Activated T-helper 2 cell treated with anti-CD3 and anti-CD28 coated beads, Interferon-gamma antibody, Interleukin-2, Interleukin-4, amounts not matched to agents 10 μg/mL and 5 μg/mL and 100 μg/mL, durations not matched to agents 14 hours and 24 hours and 36 hours (primary cell): ENCODE measurements at places on chromosomes 5 and 9.

DNA sequence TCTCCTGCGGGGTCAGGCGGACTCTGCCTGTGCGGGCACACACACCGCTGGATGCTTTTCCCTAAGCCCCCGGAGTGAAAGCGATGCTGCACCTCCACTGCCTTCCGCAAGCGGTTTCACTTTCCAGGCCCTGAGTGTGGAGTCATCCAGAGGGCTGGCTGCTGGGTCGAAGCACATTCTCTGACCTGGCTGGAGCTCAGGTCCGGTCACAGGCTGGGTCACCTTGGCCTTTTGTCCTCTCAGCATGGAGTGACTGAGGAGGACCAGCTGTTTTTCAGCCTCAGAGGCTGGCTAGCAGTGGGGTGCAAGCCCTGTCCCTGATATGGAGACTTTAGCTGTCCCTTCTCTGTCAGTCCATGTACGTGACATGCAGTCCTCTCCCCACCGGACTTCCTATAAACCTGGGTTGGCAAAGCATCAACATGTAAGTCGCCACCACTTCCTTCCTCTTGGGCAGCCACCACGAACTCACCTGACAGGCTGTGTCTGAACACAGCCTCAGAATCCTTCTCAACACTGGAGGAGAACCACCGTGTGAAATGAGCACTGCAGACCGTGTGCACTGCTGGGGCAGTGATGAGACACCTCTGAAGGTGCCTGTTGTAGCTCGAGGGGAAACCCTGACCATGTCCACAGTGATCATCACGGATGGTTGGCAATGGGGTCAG is 51.3 kb downstream of the GADD45G start:
- H3K27ac ChIP-seq = no peak overlapping the region
- DNase-seq = no peak
- peaks cover 15% of the 10 kb centered on the region for H3K27me3 ChIP-seq
- no peaks in the 10 kb centered on the region for H3K36me3 ChIP-seq
- H3K4me1 ChIP-seq = peaks cover 31% of the 10 kb centered on the region

DNA sequence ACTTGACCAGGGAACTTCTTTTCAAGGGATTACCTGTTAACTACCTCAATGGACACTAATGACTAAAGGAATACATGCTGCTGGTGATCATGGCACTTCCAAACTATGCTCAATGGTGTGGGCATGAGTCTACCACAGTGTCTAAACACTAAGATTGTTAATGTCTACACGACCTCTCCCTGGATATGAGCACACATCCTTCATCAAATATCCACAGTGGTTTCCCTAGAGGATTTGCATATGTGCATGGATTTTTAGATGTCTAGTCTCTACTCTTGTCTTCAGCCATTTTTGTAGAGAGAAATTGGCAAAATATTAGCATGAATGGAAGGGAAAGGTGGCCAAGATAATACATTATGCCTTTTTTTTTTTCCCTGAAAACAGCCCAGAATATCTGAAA is 113.3 kb upstream of the CCDC152 start:
- no peak overlapping the region for H3K4me3 ChIP-seq
- H3K27ac ChIP-seq = no peak overlapping the region
- H3K4me1 ChIP-seq = no peaks in the 10 kb centered on the region
- no peaks in the 10 kb centered on the region for H3K36me3 ChIP-seq
- H3K27me3 ChIP-seq = peaks cover 14% of the 10 kb centered on the region
- no peak for DNase-seq

DNA sequence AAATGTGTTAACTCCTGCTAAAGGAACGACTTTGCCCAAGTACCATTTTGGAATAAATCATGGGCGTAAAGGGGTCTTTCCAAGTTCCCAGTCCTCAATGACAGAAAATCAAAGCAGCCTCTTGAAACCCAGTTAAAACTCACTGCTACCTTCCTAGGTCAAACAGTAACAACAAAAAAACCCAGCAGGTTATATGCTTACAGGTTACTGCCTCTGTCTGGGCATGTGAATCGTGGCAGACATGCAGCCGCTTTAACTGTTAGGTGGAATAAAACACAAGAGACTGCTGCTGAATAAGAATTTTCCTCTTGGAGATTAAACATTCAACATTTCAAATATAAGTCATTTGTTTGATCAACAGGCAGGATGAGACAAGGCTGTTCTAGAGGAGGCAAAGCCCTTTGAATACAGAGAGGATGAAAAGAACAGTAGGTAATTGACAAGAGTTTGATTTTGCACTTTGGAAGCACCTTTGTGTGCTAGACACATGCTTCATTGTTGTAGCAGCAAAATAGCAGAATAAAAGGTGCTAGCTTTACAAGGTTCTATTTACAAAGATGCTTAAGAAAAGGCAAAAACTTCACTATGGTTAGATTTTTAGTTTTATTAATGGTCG is 319.4 kb downstream of the NDUFS4 start:
- no peak for DNase-seq
- H3K4me3 ChIP-seq = no peak overlapping the region
- H3K27ac ChIP-seq = no peak overlapping the region

GRCh38 chr9:29393064-29393463 is 1819.8 kb upstream of the C9orf72 start:
- H3K27ac ChIP-seq = no peak overlapping the region
- DNase-seq = no peak
- no peaks in the 10 kb centered on the region for H3K27me3 ChIP-seq
- H3K4me1 ChIP-seq = no peaks in the 10 kb centered on the region

DNA sequence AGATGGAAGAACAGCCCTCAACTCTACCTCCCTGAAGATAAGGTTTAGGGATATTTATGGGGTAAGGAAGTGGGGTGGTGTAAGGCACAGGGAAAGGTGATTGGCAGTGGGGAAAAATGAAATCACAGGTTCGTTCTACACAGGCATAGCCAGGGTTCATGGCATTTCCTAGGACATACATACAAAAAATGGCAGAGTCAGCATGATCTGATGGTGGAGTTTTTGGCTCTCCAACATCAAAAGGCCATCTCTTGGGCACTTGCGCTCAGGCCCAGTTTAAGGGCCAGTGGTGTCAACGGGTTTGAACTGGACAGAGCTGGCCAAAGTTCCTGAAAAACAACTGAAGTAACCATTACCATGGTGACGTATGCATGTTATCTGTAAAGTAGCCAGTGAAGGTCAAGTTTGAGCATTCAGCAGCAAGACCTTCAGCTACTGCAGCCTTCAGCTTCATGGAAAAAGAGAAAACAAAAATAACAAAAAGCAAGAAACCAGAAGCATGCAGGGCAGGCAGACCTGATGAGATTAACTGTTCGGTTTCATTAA is 92.8 kb downstream of the SMARCA2 start:
- H3K4me3 ChIP-seq = no peak overlapping the region
- H3K4me1 ChIP-seq = peaks cover 2% of the 10 kb centered on the region
- peaks cover 71% of the 10 kb centered on the region for H3K36me3 ChIP-seq
- no peak overlapping the region for H3K27ac ChIP-seq
- DNase-seq = no peak
- no peaks in the 10 kb centered on the region for H3K27me3 ChIP-seq

- peak overlapping the region; percentile 86 for H3K4me3 ChIP-seq
- H3K27ac ChIP-seq = peak overlapping the region; percentile 32
- H3K27me3 ChIP-seq = peaks cover 58% of the 10 kb centered on the region
- H3K36me3 ChIP-seq = no peaks in the 10 kb centered on the region
- H3K4me1 ChIP-seq = peaks cover 24% of the 10 kb centered on the region
Measured at GRCh38 chr9:75889977-75890471, 449 bp upstream of the PCSK5 start.
